ENCODE measurements at places on chromosomes 3 and 15.

- DNase-seq = no peak
Measured at GRCh38 chr3:154182975-154183374, 61.8 kb downstream of the ARHGEF26 start.

DNA sequence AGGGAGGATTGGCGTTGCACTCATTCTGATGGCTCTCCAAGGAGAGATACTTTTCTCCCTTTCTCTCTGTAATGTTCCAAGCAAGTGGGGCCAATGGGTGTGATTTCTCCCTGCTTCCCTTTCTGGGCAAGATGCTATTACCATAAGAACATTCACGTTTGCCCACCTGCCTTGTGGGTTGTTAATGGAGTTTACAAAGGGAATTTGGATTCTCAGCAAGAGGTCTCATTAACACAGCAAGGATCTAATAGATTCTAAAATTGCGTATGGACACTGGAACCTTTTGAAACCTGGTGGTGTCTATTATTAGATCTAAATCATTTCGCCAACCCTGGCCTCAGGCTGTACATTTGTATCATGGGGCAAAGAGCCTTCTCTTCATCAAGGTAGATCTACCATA is 74.1 kb downstream of the SLCO3A1 start:
- DNase-seq = no peak

GRCh38 chr3:3179407-3180094 is at the start of gene CRBN:
Gene CRBN, minus strand, starts transcription at chr3:3179691. Its CDS starts 4 bp downstream, at chr3:3179687.
- peak; percentile 79 for DNase-seq

DNA sequence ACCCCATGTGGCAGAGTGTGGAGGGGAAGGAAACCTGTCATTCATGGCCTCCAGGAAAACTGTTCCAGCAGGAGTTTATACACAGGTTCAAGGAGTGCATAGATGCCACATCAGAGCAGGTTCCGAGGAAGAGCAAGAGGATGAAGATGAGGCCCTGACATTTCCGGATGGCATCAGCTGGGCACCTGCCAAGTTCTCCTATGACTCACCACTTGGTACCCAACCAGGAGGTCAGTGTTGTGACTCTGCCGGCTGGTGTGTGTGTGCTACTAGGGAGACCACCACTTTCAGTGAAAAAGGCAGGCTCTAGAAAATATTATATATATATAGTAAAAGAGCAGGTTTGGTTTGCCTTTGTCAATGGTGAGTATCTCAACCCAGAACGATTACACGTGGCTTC is 69.3 kb downstream of the NTRK3 start:
- DNase-seq = no peak

- no peak for DNase-seq
Measured at GRCh38 chr3:81910244-81910852, 148.9 kb upstream of the GBE1 start.

DNA sequence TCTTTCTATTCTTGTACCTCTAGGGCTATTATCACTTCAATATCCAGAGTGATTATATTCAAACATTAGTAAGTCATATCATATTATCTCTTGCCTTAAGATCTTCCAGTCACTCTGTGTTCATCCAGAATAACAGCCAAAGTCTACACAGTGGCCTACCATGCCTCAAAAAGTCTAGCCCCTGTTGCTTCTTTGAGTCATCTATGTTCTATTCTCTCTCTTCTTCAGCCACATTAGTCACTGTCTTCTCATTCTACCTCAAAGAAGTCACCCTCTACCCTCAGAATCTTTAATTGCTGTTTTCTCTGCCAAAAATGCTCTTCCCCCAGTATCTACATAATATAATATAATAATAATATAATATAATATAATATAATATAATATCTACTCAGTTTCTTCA is 356.0 kb downstream of the NLGN1 start:
- no peak for DNase-seq

DNA sequence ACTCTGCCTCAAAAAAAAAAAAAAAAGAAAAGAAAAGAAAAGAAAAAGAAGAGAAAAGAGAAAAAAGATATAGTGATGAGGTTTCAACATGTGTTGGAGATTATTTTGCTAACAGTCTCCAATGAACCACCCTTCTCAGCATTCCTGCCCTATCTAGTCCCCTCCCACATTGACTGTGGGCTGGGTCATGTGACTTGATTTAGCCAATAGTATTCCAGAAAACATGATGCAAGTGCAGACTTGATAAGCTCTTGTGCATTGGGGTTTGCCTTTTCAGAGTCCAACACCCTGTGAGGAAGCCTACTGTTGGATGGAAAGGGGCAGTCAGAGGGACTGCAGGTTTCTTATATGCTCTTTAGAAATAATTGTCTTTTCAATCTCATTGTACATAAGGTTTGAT is 37.8 kb upstream of the MED12L start:
- no peak for DNase-seq

- DNase-seq = no peak
Measured at GRCh38 chr3:25184641-25185250, 243.3 kb upstream of the RARB start.

DNA sequence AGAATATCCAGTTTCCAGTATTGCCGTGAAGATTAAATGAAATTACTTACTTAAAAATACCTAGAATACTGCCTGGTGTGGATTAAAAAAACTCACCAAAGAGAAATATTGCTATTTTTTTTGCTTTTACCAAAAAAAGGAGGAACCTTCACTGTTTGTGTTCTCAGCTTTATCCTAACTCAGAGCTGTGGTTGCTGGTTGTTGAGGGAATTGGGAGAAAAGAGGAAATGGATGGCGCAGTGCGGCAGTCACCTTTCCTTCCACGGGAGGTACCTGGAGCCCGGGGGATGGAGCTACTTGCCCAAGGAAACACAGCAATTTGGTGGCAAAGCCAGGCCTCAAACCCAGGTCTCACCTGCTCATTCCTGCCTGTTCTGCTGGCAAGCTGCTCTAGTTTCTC is 270.3 kb downstream of the RPLP1 start:
- DNase-seq = no peak

GRCh38 chr3:176609361-176609760 is 587.9 kb downstream of the TBL1XR1 start:
- DNase-seq = no peak

GRCh38 chr3:34920806-34921205 is 718.5 kb upstream of the ARPP21 start:
- DNase-seq = no peak

- no peak for DNase-seq
Measured at GRCh38 chr3:8542190-8543135, 40.8 kb downstream of the LMCD1 start.

DNA sequence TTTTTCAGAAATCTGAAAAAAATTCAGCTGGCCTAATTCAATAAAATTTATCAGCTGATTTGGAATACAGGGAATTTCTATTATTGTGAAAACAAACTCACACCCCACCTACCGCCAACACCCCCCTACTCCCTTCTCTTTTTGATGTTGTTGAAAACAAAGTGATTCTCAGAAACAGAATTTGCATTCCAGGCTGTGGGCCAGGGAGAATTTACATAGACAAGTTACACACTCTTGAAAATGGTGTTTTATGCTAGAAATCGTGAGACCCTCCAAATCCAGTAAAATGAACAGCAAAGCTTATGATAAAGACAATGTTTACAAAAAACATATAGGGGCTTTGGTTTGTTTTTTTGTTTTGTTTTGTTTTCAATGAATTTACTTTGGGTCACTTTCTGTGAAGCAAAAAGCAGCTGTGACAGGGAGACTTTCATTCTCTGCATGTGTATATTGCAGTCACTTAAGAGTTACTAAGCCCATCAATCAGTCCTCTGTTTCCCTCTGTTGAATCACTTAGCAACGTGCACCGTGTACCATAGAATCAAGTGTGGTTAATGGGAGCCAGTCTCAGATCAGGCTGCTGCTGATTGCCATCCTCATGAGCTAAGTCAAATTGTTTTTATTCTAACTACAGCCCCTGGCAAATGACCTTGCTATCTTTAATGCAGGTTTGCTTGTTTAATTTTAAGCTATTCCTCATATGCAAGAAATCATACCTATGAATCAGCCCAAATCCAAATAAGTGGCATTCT is 159.8 kb downstream of the ALCAM start:
- no peak for DNase-seq

GRCh38 chr3:54857343-54857742 is 70.5 kb downstream of the LRTM1 start:
- no peak for DNase-seq

GRCh38 chr3:179082416-179082815 is 10.8 kb upstream of the ZMAT3 start:
- DNase-seq = no peak

DNA sequence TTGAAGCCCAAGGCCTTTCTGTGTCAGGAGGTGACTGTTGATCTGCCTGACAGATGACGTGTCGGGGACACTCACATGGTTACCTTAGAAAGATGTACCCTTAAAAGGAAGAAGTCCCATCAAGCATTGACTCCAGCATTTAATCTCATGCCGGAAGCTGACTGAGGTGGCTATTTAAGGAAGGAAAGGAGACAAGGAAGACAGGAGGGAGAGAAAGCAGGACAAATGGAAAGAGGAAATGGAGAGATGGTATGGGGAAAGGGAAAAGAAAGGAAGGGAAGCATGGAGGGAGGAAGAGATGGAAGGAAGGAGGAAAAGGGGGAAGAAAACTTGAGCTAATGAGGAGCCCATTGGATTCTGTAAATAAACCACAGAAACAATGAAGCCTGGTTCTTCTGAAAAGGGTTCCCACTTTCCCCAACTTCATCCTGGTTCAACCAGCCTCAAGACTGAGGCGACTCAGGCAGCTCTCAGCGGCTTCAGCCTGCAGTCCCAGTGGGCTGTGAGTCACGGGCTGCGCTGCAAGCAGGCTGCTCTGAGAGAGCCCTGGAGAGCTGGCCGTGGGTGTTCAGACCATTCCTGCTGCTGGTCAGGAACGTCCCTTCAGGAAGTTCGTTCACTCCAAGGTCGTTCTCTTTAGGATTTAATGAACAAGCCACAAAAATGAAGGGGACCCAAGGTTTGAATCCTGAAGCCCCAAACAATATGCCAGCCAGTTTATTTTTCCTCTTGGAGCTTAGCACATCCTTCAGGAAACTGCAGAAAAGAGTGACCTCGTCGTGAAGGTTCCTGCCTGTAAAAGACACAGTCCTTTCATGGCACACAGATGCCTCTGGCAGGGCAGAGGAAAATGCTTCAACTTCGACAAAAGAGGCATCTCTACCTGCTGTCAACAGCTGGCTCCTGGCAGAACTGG is 69.6 kb upstream of the THBS1 start:
- no peak for DNase-seq

GRCh38 chr3:195072916-195073564 is 197.9 kb downstream of the XXYLT1 start:
- DNase-seq = no peak

GRCh38 chr3:10319251-10319650 is 1.7 kb downstream of the SEC13 start:
- DNase-seq = no peak

DNA sequence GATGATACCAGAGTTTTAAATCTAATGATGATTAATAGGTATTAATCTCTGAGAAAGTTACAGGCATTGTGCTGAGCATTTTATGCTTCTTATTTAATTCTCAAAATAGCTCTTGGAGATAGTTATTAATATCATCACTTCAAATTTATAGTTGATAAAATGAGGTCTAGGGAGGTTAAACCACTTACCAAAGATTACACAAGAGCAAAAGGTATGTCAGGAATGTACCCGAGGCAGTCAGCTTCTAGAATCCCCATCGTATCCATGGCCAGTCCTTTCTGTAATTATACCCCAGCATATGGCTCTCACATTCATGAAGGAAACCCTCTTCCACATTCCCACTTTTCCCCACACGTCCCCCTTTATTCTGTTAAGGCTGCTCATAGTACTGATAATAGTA is 421.3 kb downstream of the PYDC2 start:
- DNase-seq = no peak

- no peak for DNase-seq
Measured at GRCh38 chr3:63034101-63034500, 158.9 kb upstream of the CADPS start.

- DNase-seq = no peak
Measured at GRCh38 chr3:165159760-165160421, 36.3 kb downstream of the SLITRK3 start.

- no peak for DNase-seq
Measured at GRCh38 chr3:11346416-11346815, 74.2 kb downstream of the ATG7 start.

DNA sequence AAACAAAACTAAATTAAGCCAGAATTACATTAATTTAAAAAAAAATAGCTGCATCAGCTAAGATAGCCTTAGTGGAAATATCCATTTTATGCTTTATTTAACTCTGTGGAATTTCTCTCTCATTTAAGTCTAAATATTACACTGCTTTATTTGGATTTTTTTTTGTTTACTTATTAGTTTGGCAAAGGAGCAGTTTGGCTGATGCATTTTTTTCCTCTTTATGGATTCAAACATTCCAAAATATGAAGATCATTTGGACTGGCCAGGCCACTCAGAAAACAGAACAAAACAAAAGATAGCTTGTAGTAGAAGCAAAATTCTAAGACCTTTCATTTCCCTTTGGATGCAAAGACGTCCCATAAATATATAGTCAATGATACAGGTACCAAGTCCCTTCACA is 707.3 kb upstream of the UBE2E2 start:
- no peak for DNase-seq

GRCh38 chr3:18438586-18438985 is 13.4 kb upstream of the SATB1 start:
- DNase-seq = no peak

- DNase-seq = no peak
Measured at GRCh38 chr3:124097362-124098131, 105.6 kb upstream of the ROPN1 start.

DNA sequence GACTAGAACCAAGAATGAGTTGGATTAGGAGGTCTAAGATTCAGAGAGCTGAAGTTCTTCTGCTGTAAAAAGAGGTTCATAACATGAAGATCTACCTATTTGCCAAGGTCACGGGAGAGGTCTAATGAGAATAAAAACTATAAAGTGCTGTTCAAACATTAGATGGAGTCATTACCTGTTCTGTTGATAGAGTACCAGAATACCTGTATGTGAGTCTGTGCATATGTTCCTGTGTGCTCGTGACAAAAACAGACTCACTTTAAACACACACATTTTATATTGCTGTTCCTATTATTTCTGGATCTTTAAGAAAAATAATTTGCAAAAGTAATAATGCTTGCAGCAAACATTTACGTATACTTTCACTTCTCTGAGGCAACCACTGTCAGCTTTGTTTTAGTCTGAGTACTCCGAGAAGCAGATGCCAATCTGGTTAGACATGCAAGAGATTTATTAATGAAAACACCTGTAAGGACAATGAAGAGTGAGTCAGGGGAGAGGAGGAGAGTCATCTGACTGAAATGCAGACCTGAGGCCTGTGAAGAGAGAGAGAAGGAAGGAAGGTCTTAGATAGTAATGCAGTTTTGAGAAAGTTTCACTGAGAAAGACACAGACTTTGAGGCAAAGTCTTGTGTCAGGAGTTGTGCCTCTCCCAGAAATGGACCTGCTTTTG is 221.2 kb downstream of the SQOR start:
- DNase-seq = no peak

DNA sequence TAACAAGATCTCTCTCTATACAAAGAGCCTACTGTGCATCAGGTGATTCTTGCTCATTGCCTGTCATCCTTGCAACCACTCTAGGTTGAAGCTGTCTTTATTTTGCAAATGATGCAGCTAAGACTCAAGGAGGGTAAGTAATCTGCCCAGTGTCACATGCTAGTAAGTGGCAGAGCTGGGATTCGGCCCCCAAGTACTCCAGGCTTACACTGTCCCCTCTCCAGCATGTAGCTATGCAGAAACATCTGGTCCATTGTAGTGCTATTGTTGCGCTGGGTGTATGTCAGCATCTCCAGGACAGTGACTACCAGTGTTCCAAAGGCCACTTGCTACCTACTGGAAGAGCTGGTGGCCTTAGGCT is 248.9 kb downstream of the SLCO3A1 start:
- DNase-seq = no peak
